HuH-7.5 (cell line): ENCODE measurements at places on chromosomes 7 and 10.

GRCh38 chr7:116500078-116500853 lies 728 bp downstream of the CAV2 start:
- DNase-seq: peak; percentile 11

DNA sequence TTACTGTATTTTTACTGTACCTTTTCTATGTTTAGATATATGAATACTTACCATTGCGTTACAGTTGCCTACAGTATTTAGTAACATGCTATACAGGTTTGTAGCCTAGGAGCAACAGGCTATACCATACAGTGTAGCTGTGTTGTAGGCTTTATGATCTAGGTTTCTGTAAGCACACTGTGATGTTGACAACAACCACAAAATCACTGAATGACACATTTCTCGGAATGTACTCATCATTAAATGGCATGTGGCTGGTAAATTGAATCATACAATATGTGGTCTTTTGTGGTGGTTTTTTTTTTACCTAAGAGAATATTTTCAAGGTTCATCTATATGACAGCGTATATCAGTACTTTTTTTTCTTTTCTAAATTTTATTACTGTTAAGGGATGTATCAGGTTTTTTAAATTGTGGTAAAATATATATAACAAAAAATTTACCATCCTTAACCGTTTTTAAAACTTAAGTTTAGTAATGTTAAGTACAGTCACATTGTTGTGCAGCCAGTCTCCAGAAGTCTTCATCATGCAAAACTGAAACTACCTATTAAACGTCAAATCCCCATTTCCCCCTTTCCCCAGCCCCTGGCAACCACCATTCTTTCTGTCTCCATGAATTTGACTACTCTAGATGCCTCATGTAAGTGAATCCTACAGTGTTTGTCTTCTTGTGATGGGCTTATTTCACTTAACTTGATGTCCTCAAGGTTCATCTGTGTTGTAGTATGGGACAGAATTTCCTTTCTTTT lies 21.5 kb downstream of the BTAF1 start:
- no peak for DNase-seq

- DNase-seq: no peak
Measured at GRCh38 chr10:120336911-120337540, 120.0 kb upstream of the PLPP4 start.

DNA sequence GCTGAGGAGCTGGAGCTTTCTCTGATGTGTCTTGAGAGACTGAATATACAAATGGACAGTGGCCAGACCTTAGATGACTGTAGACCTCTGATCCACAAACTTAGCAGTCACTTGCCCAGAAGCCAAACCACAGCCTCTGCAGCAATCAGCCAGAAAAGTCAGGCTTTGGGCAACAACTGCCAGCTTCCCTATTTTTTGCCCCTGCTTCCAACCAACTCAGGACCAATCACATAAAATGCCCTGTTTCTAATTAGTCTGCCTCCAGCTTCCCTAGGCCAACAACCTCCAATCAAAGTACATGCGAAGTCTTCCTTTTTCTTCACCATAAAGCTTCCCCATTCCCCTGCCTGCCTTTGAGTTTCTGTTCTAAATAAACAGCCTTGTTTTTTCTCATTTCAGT lies 37.8 kb upstream of the CACUL1 start:
- DNase-seq: no peak

DNA sequence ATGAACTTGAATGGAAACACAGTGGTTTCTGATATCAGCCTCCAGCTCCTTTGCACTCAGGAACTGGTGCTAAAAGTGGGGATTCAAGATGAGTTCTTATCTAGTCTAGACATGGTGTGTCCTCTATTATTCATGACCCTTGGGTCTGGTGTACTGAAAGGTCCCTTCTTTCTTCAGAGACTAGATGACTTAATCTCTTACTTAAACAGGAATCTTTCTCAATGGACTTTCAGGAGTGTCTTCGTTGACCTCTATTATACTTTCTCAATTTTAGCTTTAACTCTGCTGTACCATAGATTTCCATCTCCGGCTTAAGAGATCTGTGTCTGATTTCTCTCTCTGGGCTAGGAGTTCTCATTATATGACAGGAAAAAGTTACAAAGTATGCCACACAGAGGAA lies 83.5 kb upstream of the INHBA start:
- DNase-seq: no peak

GRCh38 chr10:12772797-12773587 lies 228.5 kb downstream of the CCDC3 start:
- DNase-seq: no peak

DNA sequence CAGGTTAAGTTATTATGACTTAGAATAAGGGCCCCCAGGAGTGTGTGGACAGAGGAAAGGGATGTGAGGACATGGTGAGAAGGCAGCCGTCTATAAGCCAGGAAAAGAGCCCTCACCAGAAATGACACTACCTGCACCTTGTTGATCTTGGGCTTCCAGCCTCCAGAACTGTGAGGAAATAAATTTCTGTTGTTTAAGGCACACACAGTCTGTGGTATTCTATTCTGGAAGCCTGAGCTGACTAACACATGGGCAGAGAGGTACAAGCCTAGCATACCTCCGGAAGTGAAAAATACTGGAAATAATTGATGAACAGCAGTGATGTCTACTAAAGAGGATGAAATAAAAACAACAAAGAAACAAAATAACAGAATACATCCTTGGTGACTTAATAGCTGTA lies 46.1 kb upstream of the GRB10 start:
- no peak for DNase-seq

GRCh38 chr7:78279457-78279856 lies 480.9 kb downstream of the PHTF2 start:
- no peak for DNase-seq

DNA sequence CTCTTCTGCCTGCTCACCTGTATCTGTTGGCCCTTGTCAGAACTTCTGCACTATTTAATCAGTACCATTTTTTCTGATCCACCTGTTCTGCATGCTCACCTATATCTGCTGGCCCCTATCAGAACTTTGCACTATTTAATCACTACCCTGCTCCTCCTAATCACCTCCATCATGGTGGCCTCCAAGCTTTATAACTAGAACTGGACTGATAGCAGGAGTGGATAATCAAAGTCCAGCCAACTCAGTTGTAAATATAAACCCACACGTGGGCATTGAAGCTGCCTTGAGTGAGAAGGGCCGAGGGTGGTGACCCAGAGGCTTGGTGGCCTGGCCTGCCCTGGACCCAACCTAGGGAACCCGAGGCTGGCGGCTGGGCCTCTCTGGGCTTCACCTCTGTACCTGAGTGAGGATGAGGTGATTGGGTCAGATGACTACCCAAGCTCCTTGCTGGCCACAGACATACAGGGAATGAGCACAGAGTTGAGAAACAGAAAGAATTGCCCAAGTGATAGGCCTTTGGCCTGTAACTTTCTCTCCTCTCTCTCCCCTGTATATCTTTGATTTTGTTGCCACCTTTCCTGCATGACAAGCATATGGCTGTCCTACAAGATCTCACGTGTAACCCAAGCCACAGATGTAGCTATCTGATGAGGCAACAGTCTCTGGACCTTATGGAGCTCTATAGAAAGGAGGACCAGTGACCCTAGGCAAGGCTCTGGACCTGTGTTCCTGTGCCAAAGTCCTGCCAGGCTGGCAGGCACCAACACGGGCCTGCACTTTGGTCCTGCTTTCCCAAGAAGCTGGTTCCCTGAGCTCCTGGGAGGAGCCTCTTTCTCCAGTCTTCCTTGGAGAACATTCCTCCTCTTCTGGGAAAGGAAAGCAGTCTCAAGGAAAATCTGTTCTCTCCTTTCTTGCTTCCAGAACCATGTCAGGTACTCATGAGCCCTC lies 23.4 kb upstream of the FAM3C start:
- DNase-seq: no peak

GRCh38 chr10:49134327-49134726 lies 506 bp upstream of the FAM170B start:
- DNase-seq: no peak

DNA sequence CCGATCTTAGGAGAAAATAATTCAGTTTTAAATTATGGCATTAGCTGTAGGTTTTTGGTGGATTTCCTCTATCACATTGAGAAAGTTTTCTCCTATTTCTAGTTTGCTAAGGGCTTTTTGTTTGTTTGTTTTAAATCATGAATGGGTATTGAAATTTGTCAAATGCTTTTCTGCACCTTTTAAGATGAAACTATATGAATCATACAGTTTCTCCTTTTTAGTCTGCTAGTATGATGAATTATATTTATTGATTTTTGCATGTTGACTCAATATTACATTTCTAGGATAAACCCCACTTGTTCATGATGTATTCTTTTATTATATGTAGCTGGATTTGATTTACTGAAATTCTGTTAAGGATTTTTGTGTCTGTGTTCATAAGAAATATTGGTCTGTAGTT lies 70.3 kb upstream of the PIP4K2A start:
- no peak for DNase-seq

DNA sequence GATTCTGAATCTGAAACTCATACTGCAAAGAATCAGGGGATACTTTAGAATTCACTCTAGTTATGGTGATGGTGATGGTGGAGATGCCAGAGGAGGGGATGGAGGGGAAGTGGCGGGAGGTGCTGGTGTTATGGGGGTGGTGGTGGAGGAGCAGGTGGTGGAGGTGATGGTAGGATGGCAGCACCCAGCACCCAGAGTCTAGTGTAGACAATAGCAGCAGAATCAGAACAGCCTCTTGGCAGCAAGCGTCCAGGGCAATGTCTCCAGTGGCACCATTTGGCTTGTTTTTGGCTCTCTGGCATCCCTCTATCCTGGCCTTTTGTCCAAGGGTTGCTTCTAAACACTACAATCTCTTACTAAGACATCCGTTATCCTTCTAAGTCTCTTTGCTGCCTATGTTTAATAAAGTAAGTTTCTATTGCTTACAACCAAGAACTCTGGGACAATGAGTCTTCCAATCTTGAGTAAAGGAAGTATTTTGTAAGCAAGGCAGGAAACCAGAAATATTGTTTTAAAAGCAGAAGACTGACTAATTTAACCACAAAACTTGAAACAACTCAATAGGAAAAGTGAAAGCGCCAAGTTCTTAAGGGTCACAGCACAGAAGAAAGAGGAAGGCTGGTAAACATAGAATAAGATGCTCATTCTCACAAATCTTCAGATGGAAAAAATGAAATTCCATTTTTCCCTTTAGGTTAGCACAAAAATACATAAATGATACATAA lies 42.4 kb upstream of the GDF10 start:
- no peak for DNase-seq

- no peak for DNase-seq
Measured at GRCh38 chr7:48421357-48421756, 250.1 kb downstream of the ABCA13 start.

GRCh38 chr10:22988581-22989360 lies 60.9 kb downstream of the ARMC3 start:
- DNase-seq: no peak

DNA sequence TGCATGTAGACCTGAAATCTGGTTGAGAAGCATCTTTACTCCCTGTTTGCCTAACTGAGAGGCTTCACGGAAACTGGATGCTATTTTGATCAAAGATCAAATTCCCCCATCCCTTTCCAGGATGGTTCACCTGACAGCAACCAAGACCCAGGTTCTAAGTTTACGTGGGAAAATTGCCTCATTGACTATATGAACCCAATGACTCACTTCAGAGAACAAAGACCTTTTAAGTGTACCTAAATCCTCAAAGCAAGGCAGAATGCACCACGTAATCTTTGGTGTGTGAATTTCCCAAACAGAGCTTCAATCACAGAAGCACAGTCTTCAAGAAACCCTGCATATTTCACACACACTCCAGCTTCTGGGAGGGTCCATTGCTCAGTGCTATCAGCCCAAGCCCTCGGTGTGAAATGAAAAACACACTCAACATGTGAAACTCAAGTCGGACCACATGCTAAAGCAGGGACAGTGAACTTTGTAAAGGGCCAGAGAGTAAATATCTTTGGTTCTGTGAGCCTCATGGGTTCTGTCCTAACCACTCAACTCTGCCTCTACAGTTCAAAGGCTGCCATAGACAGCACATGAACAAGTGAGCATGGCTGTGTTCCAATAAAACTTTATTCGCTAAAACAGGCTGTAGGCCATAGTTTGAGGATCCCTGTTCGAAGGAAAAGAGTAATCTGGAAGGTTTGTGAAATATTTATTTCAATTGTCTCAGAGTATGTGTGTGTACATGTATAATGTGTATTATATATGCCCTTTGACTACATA lies 275.6 kb upstream of the FOXK1 start:
- DNase-seq: no peak
